Activated gamma-delta T cell (primary cell): ENCODE measurements at places on chromosomes 5 and 9.

DNA sequence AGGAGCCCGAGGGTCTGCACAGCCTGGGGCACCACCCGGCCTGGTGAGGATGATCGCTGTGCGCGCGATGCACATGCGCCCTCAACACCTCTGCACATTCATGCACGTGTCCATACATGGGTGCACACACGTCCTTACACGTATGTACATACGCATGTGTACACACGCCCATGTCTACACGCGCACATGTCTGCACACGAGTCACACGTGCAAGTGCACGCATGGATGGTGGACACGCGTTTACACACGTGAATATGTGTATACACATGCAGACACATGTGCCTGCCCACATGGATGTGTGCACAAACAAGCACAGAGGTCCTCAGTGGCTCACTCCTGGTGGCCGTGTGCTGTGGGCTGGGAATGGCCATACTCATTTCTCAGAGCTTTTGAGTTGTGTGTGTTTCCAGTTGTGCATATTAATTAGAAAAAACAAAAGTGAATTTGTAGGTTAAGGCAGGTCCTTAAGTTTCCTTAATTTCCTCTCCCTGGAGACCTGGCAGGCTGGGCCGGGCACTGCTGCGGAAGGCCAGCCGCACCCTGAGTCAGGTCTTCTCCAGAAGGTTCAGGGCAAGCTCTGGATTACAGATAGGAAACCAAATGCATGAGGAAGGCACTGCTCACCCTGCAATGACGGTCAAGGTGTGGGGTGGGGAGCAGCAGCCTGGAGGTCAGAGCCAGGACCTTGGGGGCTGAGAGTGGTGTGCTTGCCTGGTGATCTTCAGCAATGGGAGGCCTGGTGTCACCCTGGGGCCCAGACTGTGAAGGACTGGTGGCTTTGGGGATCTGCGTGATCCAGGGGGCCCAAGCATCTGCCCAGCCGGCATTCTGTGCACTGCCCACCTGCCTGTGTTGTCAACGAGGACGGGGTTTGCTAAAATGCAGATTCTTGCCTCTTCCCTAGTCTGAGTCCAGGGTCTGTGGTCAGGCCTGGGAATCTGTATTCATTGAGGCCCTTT lies 1.3 kb upstream of the RNU6ATAC start:
- DNase-seq = no peak

GRCh38 chr9:1034271-1034670 lies 15.9 kb upstream of the DMRT2 start:
- no peak for DNase-seq

DNA sequence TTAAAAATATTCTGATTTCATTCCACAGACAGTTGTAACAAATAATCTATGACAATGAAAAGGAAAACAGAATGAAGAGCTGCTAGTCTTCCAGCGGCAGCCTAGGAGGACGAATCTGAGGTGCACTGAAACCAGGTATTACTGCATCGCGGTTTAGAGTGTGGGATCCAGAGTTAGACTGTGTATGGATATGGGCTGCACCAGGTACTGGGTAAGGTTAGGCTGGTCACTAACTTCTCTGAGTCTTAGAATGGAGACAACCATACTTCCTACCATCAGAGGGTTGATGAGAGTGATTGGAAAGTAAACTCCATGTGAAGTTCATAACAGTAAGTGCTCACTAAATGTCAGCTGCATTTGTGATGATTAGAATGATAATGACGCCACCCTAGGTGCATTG lies 158.7 kb downstream of the MYO10 start:
- no peak for DNase-seq

GRCh38 chr5:111229871-111230810 lies 6.0 kb downstream of the CAMK4 start:
- DNase-seq = no peak

DNA sequence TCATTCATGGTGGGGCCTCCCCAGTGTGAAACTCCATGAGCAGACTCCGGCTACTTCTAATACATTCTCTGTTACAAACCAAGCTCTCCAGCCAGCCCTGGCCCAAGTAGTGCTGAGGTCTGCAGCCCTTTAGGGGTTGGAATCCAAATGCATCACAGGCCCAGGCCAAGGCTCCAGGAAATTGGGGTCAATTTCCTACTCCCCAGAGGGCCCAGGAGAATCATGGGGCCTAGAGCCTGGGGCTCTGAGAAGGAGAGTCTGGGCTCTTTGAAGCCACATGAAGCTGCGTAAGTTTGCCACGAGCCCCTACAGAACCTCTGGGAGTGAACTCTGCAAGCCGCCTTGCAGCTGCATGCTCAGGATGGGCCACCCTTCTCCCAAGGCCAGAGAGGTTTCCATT lies 206.4 kb downstream of the PAPPA start:
- DNase-seq = no peak

- no peak for DNase-seq
These were observed 27.4 kb downstream of the BARHL1 start for GRCh38 chr9:132609829-132610228.

DNA sequence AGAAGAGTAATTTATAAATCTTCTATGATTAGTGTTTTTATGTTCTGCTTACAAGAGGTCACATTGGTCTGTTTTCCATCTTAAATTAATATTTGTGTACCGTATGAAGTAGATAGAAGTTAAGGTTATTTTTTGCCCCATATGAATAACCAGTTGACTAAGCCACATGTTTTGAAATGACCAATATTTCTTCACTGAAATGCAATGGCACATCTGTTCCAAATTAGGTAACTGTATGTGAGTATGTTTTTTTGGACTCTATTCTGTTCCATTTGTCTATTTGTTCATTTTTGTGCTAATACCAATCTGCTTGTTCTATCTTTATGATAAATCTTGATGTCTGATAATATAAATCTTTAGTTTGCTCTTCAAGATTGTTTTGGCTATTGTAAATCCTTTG lies 17.7 kb downstream of the JAK2 start:
- no peak for DNase-seq

DNA sequence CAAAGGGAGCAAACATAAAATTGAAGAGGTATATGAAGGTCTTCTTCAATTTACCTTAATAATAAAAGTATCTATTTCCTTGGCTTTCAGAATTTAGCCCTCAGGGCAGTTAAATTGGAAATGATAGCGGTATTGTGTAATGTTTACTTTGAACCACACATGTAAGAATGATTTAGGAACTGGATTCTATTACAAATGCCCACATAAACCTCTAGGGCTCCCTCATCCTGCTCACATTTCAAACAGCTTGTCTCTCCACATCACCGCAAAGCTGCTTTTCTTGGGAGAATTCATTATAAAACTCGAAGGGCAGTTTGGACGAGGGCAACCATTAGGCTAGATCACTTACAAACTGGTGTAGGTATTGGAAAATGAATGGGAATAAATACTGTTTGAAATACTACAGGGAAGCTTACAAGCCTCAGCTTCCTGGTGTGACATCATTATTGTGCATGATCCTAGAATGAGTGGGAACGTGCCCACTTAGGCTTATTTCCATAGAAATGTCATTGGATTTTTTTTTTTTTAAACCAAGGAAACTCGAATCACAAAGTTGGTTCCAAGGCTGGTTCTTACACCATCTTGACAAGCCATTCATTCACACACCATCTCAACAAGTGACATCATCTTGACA lies 47.3 kb downstream of the MTRR start:
- no peak for DNase-seq

DNA sequence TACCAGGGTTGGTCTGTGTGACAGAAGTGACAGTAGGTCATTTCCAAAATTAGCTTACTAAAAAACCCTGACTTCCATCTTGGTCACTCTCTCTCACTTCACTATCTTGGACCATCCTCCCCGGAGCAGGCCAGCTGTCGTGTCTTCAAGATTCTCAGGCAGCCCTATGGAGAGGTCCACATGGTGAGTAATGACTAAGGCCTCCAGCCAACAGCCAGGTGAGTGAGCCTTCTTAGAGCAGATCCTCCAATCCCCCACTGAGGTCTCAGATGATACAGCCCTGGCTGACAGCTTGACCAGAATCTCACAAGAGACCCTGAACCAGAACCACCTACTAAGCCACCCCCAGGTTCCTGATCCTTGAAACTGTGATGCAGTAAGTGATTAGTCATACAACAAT lies 92.0 kb downstream of the DCP2 start:
- no peak for DNase-seq

GRCh38 chr5:52727020-52727419 lies 60.7 kb upstream of the ITGA1 start:
- DNase-seq = no peak

DNA sequence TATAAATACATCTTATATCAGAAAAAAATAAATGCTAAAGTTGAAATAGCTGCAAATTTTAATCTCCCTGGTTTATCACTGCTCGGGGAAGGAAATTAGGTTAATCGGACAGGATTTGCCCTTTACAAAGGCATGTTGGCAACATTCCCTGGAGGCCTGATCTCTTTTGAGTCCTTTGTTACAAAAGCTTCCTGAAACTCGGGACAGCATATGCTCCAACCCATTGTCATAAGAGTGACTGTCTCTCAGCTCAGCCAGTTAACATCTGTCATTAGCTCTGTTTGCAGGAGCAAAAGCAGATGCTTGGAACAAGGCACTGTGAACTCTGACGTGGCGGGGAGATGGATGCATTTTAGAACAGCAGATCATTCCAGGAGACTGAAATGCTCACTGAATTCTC lies 80.6 kb downstream of the MYO10 start:
- DNase-seq = no peak

GRCh38 chr5:83443534-83443933 lies 28.0 kb upstream of the VCAN start:
- DNase-seq = no peak

GRCh38 chr5:83595217-83595616 lies 123.7 kb downstream of the VCAN start:
- no peak for DNase-seq

GRCh38 chr5:83517072-83517687 lies 45.6 kb downstream of the VCAN start:
- no peak for DNase-seq

DNA sequence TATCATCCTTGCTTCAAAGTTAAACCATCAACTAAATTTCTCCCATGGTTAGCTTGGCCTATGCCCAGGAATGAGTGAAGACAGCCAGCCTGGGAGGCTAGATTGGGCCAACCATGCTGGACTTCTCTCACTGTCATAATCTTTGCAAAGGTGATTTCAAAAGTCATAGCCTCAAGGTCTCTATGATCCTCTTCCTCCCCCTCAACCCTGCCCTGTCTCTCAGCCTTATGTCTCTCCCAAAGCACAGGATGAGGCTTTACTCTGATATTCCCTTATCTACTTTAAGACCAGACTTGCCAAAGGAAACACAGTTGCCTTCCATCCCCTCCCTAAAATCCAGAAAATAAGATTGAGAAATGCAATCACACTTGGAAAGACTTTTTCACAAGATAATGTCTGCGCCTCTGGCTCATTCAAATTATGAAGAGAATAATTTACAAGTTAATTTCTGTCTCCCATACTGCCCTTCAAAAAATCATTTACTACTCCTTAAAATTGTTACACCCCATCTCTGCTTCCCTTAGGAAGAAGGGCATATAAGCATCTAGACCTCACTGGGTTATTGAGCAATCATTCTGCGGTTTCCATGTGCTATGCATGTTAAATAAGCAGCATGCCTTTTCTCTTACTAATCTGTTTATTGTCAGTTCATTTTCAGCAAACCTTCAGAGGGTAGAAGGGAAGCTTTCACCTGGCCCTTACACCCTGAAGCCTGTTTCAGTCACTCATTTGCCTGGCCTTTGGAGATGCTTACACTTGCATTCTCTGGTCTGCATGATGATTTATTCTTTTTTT lies 113.8 kb upstream of the ANKRD55 start:
- no peak for DNase-seq

DNA sequence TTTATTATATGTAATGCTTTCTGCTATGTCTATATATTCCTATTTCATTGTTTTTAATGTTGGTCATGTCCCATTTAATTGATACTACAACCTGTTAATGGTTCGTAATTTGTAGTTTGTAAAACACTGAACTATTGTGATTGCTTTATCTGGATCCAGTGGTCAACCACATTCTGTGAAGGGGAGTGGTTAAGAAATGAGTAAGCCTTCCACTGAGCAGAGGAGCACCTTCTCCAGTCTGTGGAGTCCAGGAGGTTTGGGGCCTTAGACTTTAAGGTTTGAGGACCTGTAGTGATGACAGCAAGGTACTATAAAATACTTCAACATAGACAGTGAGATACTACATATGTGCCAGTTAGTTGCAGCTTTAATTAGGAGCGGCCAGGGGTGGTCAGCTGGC lies 67.7 kb upstream of the RAD23B start:
- DNase-seq = no peak

DNA sequence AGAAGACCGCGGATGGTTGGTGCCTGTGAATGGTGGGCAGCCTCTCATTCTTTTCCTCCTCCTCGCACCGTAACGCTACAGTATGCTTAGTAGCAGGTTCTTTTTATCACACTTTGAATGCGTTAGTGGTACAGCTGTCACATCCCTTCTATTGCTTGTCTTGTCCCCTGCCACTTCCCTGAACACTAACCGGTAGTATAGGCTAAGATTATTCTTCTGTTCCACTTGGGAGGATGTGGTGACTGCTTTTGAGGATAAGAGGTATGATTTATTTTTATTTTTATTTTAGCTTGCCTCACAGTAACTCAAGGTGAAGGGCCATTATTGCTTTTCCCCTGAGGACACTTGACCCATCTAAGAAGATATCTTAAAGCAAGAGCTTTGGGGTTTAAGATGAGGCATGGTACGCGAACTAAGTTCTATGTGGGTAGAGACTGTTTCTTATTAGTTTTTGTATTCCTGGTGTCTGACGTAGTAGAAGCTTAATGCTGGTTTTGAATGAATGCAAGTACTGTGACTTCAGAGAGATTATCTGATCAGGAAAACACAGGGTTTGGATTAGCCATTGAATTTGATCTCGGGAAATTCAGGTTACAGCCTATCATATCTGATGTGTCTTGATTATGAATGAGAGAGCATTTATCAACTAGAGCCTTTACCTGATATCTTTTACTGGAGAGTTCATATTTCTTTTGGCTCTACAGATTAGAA lies 951 bp downstream of the UNC13B start:
- DNase-seq = no peak

DNA sequence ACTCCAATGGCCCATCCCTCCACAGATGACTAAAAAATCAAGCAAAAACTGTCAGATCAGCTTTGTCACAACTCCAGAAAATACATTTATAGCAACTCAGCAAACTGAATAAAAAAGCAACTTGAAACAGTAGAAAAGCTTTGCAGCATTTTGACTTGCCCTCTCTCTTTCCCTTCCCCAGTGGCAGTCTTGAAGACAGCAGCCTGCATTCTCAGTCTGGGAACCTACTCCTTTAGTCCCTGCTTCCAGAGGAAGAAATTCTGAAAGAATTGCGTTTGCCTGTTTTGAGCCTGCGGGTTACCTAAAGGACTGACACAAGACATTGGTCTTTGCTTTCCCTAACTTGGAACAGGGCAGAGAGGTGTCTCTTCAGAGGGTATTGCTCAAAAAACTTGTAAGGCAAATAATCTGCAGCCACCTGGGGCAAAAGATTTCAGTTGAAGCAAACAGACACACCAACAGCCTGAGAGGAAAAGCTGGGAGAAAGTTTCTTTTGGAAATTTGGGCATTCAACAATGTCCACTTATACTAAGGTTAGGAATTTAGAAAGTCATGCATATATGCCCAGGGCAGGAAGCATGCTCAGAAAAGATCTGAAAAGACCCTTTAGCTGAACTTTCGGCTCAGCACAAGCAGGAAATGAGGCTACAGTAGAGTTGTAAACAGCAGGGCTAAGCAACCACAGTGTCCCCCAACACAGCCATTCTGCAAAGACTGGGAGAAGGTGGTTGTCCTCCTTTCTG lies 15.2 kb upstream of the SLC35D2 start:
- no peak for DNase-seq
